Aorta (tissue), 5 donors: ENCODE measurements at places on chromosomes 3 and 15. TPM values are rescaled to one million over a fixed set of nuclear protein-coding genes. Genes with fewer than 3 reads are reported as not detected.

ITIH1 gene
- not detected for polyA plus RNA-seq

SLC9A9 gene
- 7.3 TPM for polyA plus RNA-seq

CGNL1 gene
- 4.1 TPM for polyA plus RNA-seq

LDHAL6B gene
- polyA plus RNA-seq: not detected

KNG1 gene
- polyA plus RNA-seq: not detected

ANKRD34C gene
- polyA plus RNA-seq: not detected

CLDN16 gene
- polyA plus RNA-seq: not detected

ARL13B gene
- 7.6 TPM for polyA plus RNA-seq

PEAK1 gene
- polyA plus RNA-seq: 10.8 TPM

RBM6 gene
- polyA plus RNA-seq: 47.0 TPM

CILP gene
- 0.28 TPM for polyA plus RNA-seq
